ENCODE measurements at places on chromosomes 1 and 21.

- DNase-seq, result no peak
Measured at GRCh38 chr1:175463853-175464252, 271.3 kb upstream of the KIAA0040 start.

DNA sequence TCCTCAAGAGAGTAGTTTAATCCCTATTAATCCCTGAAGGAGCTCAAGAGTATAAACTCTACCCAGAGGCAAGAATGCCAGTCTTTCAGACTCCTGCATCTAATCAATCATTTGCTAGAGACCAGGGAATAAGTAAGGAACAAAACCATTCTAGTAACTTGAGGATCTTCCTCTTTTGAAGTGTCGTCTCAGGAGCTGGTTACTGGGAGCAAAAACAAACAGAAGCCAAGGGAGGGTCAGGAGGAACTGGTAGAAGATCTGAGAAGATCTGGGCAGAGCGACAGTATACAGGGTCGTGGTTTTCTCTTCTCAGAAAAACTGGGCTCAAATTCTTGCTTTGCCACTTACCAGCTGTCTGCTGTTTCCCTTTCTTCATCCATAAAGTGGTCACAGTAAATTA is 69.3 kb downstream of the RPS6KA1 start:
- DNase-seq, result no peak

DNA sequence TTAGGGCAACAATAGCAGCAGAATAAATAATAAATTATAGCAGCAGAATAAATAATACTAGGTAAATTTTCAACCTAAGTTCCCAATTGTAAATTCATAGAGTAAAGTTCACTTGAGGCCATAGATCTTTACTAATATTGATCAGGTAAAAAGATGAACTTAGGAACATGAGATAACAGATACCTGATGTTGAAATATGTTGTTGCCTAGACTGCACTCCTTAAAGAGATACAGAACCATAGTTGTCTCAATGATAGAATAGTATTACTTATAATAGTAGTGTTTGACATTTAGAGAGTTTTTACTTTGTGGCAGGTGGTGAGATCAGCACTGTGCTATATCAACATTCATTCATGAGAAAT is 378 bp upstream of the F13B start:
- no peak for DNase-seq

DNA sequence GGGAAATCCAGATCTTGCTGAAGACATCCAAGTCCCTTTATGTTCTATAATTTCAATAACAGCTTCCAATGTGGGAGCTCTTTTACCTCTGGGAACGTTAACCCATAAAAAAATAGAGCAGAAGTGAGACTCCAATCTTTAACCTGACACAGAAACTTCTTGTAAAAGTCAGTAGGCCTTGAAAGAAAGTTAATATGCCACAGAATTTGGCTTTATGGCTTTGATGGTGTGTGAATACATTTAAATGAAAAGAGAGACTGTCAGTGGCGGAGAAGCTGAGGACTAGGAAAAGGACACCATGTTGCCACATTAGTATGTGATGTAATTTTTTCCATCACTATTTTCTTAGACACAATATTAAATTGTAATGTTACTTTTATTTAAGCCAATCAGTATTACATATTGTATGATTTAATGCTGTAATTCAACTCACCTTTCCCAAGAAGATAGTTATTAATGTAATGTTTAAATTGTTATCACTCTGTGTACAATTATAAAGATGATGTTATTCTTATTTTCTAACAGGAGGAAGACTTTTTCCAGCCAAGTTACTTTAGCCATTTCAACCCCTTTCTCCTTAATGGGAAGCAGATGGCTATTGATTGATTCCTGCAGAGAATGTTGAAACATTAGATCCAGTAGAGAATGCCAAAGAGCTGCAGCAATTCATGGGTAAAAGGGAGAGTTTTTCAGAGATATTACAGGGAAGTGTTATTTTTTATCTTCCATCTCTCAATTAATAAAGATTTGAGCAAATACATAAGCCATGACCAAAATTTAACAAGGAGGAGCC is 17.5 kb upstream of the CLDN8 start:
- no peak for DNase-seq

GRCh38 chr1:63954187-63954586 is 180.4 kb downstream of the ROR1 start:
- DNase-seq, result no peak

DNA sequence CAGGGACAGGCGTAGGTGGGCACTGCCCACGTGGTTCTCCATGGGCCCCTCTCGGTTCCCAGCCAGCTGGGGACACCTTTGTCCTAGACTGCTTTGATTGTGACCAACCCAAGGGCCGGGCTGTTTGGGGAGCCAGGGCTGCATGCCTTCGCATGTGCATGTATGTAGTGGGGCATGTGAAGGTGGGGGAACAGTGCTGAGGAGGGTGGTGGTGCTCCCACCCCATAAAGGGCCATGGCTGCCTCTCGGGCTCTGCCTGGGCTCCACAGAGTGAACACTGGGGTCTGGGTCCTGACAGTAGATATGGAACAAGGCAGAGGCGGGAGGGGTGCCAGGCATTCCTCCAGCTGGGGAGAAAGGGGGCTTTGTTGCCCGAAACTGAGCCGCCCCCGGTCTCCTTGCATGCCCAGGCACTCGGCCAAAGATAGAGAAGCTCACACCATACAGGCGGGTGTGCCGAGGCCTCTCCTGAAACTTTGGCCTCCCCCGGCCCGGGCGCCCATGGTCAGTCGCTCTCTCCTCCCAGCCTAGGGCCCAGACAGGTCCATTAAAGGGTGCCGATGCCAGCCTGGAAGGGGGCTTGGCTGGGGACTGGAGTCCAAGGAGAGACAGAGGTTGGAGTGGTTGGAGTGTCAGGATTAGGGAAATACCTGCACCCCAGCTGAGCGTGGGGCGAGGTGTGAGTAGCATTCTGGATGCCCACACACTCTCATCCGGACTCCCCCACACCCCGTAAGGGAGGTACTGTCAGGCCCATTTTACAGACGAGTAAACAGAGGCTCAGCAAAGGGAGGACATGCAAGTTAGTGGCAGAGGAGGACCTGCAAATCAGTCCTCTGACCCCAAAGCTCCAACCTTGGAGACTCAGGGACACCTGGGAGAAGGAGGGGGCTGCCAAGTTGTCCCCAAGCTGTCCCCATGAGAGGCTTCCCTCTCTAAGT is 41.1 kb downstream of the EPHA2 start:
- DNase-seq, result no peak

- DNase-seq, result no peak
Measured at GRCh38 chr1:43545695-43546387, 15.2 kb downstream of the PTPRF start.

DNA sequence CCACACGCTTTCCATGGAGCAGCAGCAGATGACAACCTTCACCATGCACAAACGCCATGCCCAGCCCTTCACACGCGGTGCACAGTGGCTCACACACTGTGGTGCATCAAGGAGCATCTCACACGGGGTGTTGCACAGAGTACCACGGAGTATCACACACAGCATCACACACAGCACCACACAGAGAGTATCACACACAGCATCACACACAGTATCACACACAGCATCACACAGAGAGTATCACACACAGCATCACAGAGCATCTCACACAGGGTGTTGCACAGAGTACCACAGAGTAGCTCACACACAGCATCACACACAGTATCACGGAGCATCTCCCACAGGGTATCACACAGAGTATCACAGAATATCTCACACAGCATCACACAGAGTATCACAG is 122.2 kb upstream of the RAB4A start:
- no peak for DNase-seq

All from GM12892 (cell line).